ENCODE measurements at places on chromosomes 7 and 10. TPM values are rescaled to one million over a fixed set of nuclear protein-coding genes. Genes with fewer than 3 reads are reported as not detected.

GRCh38 chr7:80298201-80298600, 163.6 kb downstream of the GNAI1 start:
- no peak for DNase-seq

- DNase-seq, result no peak
Observed at GRCh38 chr10:98029149-98030092, 1.0 kb downstream of the CRTAC1 start.

- no peak for DNase-seq
Observed at GRCh38 chr7:99666013-99666395, 13.8 kb downstream of the CYP3A5 start.

GRCh38 chr7:91165846-91166230, 98.4 kb upstream of the FZD1 start:
- DNase-seq, result no peak

The MOGAT3 gene
- not detected for total RNA-seq

DNA sequence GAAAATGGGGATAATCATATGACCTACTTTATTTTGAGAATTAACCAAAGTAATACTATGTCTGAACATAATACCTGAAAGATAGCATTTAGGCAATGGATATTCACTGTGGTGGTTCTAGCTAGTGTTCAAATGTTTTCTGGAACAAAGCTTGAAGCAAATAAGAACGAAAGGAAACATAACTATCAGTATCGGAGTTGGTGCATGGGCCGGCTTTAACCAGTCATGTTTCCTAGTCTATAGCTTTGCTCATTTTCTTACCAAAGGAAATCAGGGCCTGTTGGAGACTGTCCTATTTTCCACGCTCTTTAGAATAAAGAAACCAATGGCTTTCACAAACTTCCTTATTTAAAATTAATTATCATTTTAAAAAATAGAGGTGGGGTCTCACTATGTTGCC, 8.9 kb downstream of the IL2RA start:
- no peak for DNase-seq

The GPR15LG gene
- not detected for total RNA-seq

DNA sequence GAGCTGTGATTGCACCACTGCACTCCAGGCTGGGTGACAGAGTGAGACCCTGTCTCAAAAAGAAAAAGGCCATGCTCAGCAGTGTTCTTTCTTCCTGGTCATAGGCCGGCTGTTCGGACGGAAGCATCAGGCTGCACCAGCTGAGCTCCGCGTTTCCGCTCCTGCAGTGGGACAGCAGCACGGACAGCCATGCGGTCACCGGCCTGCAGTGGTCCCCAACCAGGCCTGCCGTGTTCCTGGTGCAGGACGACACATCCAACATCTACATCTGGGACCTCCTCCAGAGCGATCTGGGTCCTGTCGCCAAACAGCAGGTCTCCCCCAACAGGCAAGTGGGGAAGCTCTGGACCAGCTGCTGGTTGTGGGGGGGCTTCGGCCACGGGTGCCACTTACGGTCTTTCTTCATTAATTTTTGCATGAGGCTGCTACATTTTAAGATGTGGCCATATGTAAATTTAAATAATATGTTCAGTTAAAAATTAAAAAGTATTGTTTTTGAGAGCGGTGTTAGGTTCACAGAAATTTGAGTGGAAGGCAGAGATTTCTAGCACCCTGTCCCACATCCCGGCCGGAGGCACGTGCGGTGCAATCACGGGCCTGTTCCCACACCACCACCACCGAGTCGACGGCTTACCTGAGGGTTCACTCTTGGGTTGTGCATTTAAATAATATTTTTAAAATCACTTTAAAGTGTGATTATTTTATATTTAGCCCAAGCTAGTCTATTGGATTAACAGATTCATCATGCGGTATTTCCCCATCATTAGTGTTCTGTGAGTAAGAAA, 85.7 kb downstream of the DYNC2I1 start:
- DNase-seq, result no peak

The PIK3AP1 gene
- total RNA-seq, result 1.3 TPM

The ECHDC3 gene
- 5.3 TPM for total RNA-seq

DNA sequence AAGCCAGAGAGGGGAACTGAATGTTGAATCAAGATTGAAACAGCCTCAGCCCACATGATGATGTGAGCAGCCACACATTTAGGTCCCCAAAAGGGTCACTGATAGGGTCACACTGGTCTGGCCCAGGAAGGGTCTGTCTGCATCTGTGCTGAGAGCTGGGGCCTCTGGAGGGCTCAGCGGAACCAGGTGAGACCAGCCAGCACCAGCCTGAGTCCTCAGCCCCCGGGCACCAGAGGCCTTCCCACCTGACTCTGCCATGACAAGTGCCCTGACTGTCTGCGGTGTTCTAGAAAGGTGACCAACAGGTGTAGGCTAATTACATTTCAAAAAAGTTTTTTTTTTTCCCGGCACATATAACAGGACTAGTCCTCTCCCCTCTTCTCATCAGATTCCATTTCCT, 76.2 kb downstream of the WDR11 start:
- DNase-seq, result no peak

GRCh38 chr7:93799750-93800357, 90.7 kb downstream of the TFPI2 start:
- DNase-seq, result no peak

DNA sequence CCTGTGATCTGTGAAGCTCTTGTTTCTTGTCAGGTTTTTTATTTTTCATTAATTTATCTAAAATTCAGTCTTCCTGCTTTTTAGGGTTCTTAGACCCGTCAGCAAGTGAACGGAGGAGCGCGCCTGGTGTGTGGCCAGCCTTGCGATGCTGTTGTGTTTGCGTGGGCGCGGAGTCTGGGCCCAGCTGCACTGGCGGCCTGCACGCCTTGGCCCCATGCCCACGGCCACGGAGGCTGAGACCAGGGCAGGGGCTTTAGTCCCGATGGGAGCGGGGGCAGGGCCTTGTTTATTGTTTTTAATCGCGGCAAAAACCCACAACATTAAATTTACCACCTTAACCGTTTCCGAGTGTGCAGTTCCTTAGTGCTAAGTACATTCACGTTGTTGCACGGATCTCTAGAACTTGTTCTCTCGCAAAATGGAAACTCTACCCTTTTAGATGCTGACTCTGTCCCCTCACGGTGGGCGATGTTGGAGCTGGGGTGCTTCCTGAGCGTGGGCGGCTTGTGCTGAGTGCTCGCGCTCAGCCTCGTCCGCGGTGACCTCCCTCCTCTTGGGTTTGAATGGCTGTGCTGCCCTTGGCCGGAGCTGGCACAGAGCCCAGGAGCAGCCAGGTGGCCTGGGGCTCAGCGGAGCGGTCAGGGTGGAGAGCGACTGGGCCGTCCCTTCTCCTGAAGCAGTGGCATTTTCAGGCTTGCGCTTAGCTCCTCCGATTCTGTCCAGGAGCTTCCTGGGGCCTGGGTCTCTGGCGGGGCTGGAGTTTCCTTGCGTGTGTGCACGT, 69.1 kb downstream of the INPP5A start:
- DNase-seq, result no peak

DNA sequence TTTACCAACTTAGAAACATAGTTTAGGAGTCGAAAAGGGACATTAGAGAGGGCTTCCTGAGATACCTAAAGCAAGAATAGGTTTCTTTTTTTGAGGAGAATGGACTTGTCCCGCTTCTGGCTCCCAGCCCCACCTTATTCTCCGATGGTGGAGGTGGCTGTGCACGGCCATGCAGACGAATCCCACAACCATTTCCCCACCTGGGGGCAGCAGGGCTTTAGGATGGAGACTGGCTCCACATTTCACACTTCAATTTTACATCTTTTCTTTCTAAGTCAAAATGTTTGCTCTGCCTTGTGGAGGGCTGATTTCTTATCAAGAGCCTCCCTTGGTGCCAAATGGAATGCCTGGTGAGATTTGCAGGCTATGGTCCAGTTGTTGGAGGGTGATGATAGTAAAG, 118.5 kb downstream of the GLRX3 start:
- no peak for DNase-seq

DNA sequence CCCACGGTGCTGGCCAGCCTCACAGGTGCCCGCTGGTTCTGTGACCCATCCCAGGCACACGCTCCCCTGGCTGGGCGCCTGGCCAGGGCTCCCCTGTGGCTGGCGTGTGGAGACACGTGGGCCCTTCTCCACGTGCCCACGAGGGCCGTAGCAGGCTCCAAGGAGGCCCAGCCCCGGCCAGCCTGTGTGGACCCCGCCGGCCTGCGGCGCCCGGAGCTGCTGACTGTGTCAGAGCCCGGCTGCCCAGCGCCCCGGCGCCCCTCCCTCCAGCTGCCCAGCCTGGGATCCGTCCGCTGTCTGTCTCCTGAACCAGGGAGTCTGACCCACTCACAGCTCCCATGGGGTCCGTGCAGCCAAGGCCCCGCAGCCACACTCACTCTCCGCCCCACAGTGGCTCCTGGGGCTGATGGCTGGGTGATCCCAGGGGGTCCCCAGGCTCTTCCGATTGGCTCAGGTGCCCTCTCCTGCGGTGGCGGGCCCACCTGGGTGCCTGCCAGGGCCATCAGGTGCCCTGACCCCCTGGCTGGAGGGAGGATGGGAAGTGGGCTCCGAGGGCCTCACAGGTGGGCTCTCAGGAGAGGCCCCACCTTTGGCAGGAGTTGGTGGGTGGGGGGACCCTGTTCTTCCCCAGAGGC, 9.6 kb downstream of the TMEM184A start:
- DNase-seq, result no peak

The FFAR4 gene
- total RNA-seq, result not detected

Measured in neural crest cell (in vitro differentiated cells).